ENCODE measurements at places on chromosomes 1 and 21.

DNA sequence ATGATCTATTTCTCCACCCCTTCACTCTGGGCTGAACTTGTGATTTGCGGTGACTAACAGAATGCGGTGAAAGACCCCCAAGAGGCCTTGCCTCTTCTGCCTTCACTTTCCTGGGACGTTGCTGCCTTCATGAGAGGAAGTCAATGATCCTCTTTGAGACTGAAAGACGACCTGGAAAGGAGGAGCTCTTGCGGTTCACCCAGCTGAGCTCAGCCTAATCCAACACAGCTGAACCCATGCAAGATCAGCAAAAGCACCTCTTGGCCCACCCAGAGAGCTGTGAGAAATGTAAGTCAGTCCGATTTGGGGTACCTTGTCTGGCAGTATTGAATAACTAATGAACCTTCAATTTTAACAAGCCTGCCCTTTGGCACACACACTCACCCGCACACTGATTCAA, 767.4 kb upstream of the TPTE start:
- DNase-seq: no peak

DNA sequence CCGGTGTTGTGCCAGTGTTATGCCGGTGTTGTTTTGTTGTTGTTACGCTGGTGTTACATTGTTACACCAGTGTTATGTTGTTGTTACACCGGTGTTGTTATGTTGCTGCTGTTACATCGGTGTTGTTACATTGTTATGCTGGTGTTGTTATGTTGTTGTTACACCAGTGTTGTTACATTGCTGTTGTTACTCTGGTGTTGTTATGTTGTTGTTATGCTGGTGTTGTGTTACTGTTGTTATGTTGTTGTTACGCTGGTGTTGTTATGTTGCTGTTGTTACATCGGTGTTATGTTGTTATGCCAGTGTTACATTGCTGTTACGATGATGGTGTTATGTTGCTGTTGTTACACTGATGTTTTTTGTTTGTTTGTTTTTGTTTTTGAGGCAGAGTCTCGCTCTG, 24.1 kb downstream of the H6PD start:
- DNase-seq: no peak

DNA sequence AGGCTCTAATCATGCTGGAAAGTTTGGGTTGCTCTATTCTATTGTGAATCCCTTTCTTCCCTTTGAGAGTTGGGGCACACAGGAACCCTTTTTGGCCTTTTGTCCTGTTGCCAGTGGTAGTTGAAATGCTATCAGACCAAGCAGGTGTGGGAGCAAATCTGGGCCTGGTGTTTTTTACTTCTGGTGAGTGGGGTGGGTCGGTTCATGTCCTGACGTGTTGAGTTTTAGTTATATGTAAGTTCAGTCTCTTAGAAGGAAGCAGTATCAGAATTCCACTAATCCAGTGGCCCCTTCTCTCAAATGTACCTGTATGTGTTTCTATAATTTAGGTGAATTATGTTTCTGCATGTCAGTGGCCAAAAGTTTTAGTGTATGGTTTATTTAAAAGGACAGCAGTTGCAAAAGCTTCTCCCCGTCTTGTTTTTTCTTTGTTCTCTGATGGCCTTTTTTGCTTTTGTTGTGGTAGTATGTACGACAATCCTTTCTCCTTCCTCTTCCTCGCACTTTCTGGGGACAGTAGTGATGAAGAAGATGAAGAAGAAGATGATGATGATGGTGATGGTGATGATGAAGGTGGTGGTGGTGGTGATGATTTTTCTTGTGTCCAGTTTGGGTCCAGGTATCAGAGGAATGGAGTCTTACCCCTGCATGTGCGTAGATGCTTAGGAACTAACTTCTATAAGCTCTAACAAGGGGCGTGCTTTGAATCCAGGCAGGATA, 74.2 kb downstream of the UBE4B start:
- DNase-seq: no peak

GRCh38 chr1:199675937-199676336, 351.6 kb upstream of the NR5A2 start:
- no peak for DNase-seq

DNA sequence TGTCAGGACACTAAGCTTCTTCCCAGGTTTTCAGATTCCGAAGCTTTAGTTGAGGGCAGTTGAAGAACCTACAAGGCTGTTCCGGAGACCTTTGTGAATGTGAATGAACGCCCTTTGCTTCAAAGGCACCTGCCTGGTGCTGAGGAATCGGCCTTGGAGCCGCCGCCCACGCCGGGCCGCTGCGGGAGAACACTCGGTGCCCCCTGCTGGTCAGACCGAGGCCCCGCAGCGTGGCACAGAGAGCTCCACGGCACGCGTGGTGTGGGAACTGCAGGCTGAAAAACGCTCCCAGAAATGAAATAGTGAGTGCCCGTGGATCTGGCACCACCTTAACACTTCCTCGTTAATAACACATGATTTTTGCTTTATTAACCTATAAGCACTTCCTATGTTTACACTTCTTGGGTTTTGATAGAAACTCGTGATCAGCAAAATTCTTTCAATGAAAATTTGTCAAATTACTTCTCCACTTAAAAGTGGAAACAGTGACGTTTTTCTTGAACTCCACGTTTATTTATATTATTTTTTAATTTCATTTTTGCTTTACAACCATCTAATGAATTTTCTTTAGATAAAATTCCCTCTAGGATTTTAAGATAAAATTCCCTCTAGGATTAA, 460.6 kb downstream of the DSCAM start:
- no peak for DNase-seq

DNA sequence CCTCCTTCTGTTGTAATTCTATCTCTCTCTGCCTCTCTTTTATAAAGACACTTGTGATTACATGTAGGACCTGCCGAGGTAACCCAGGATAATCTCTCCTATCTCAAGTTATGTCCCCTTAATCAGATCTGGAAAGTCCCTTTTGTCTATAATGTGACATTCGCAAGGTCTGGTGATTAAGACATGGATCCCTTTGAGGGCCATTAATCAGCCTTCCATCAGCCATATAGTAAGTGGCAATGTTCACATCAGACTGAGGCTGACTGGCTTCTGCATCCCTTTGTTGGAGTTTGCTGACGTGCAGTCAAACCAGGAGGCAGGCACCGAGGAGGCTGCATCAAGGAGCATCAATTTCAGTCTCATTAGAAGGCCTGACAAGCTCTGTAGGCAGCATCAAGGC, 209.6 kb downstream of the BACH1 start:
- DNase-seq: no peak

DNA sequence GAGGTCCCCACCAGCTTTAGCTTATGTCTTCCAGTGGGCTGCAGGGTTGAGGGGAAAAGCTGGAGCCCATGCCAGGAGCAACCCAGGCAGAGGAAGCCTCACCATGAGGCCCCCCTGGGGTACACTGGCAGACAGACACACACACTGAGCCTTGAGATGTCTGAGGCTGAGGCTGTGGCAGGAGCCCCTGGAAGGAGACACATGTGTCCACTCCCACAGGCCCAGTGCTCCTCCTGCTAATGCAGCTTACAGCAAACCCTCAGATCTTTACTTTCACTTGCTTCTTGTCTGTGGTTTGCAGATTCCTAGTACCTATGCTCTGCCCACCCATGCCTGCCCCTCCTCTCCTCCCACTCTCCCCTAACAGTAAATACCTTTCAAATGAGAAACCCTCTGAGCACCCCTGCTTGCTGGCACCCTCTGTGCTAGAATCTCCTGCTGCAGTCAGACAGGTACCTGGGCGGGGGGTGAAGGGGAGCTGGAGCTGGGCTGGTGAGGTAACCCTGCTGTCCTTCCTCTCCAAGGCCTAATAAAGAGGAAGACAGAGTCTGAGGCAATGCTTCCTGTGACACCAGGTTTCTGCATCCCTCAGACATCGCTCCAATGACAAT, 63.4 kb upstream of the NEK2 start:
- DNase-seq: no peak

- no peak for DNase-seq
Measured at GRCh38 chr21:28602546-28602945, 390.1 kb downstream of the LTN1 start.

Data from activated T-cell treated with anti-CD3 and anti-CD28 coated beads, Interleukin-2, amount 50 U/mL, for 1 hour (primary cell).